ENCODE measurements at places on chromosomes 5 and 9.

- DNase-seq: no peak
These were observed 99.1 kb downstream of the MACIR start for GRCh38 chr5:103357636-103358035.

DNA sequence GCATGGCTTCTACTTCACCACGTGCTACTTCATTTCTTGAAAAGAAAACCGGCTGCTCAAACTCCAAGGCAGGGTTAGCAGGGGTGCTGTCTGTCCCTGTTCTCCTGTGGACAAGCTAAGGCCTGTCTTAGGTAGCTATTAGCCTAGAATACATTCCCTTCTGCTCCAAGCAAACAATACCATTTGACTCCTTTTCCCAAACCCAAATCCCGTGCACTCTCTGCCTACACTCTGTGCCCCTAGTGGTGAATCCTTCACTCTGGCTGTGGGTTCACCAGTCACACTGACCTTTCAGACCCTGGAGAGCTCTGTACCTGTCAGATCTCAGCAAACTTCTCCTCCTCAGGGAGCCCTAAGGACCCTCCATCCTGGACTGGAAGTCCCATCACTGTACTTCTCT lies 211.6 kb downstream of the SLIT3 start:
- no peak for DNase-seq

- DNase-seq: no peak
These were observed 204.5 kb downstream of the RGS3 start for GRCh38 chr9:113668061-113668460.

- DNase-seq: no peak
These were observed 36.4 kb downstream of the ZNF366 start for GRCh38 chr5:72470826-72471225.

- DNase-seq: no peak
These were observed 33.7 kb downstream of the FGF18 start for GRCh38 chr5:171453056-171453725.

GRCh38 chr9:20683351-20684034 lies 566 bp upstream of the FOCAD start:
- peak; percentile 55 for DNase-seq
